A172 (cell line): ENCODE measurements at places on chromosomes 7 and 10.

GRCh38 chr7:36484265-36484664, 94.6 kb downstream of the ANLN start:
- no peak for DNase-seq

- DNase-seq = peak; percentile 93
Observed at GRCh38 chr10:84424731-84425167, 96.4 kb downstream of the CCSER2 start.

DNA sequence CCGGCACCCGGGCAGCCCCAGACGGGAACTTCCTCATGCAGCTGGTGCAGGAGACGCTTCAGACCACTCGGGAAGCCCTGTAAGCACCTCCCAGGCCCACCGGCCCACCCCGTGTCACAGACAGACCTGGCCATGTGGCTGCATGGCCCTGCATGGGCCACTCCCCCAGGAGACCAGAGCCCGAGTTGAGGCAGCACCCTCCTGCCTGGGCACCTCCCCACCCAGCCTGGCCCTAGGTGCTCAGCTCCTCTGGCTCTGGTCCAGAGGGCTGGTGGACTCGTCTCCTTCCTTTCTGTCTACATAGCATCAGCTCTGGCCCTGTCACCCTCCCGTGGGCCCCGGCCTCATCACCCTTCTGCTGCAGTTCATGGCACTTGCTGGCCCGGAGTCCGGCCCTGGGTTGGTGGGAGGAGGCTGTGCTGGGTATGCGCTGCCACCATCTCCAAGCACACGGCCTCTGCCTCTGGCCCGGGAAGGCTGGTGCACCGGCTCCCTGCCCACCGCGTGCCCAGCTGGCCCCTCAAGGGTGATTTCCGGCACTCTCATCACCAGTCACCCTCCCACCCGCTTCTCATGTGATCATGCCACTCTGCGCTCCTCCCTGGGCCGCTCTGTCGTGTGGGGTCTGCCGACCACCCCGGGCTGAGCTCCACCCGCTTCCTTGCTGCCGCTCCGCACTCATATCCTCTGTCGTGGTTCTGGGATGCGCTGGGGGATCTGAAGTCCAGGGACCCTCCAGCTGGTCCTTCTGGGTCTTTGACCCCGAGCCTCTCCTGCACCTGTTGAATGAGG, 53.1 kb upstream of the DPYSL4 start:
- DNase-seq = no peak

DNA sequence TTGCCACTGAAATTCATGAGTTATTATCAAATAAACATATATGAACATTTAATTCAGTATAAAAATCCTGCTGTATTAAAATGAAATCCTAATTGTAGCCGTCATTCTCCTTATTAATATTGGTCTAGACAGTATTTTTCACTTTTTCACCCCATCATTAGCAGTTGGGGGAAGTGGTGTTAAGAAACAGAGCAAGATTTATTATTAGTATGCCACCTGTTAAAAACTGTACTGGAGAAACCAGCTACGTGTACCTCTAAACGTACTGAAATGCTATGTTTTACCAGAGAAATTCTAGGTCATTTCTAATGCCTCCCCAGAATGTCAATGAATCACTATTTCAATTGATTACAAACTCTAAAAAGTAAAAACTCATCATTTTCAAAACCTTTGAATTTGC, 9.8 kb upstream of the ZNRF2 start:
- no peak for DNase-seq

DNA sequence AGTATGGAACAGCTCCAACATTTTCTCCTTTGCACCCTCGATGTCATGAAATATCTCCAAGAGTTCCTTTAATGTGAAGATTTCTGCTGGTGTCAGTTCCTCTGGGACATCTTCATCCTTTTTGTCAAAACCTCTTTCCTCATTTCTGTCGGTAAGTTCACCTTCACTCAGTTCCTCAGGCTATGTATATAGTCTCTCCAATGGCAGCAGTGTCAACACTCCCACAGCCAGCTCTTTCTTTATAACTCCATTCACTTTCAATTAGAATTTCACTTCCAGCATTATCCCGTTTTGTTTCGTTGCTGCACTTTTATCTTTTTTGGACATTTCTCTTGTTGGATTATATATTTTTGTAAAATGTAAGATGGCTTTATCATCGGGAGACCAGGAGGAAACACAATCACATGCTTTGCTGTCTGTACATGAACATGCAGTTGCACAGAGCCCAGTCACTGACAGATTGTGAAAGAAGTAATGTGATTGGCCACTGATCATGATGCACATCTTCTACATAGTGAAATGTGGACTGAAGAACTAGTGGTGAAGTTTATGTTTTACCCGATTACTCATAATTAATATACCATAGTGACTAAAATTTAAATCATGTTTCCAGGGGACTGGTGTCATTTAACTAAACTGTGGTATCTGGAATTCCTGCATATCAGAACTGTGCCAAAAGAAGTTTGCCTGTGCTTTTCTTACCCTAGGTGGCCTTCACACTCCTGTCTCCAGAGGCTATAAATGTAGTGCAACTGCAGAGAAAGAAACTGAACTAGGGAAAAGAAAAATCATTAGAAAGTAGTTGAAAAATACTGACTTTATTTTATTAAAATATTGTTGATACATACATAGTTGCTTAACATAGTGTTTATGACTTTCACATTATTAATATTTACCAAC, 289.6 kb downstream of the PPP1R3A start:
- DNase-seq = peak; percentile 61

DNA sequence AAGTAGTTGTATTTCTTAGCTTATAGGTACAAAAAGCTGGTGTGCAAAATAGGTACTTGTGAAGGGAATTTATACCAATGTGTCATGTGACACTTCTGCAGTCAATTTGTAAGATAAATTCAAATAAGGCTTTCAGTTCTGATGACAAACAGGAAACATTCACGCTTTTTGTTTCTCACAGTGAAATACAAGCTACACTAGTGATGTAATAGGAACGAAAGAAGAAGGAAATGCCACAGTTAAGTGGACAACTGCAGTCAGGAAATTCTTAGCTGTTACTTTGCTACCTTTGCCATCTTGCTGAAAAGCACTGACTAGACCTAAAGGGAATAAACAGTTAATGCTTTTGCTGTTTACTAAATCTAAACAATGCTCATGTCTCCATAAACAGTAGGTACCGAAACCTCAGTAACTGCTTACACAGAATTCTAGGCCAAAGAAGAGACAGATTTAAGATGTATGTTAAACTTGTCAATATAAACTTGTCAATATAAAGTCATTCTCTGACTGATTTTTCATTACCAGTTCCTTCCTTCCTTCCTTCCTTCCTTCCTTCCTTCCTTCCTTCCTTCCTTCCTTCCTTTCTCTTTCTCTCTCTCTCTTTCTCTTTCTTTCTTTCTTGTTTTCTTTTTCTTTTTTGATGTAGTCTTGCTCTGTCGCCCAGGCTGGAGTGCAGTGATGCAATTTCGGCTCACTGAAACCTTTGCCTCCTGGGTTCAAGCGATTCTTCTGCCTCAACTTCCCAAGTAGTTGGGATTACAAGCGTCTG, 10.1 kb downstream of the OTUD1 start:
- DNase-seq = peak; percentile 19

DNA sequence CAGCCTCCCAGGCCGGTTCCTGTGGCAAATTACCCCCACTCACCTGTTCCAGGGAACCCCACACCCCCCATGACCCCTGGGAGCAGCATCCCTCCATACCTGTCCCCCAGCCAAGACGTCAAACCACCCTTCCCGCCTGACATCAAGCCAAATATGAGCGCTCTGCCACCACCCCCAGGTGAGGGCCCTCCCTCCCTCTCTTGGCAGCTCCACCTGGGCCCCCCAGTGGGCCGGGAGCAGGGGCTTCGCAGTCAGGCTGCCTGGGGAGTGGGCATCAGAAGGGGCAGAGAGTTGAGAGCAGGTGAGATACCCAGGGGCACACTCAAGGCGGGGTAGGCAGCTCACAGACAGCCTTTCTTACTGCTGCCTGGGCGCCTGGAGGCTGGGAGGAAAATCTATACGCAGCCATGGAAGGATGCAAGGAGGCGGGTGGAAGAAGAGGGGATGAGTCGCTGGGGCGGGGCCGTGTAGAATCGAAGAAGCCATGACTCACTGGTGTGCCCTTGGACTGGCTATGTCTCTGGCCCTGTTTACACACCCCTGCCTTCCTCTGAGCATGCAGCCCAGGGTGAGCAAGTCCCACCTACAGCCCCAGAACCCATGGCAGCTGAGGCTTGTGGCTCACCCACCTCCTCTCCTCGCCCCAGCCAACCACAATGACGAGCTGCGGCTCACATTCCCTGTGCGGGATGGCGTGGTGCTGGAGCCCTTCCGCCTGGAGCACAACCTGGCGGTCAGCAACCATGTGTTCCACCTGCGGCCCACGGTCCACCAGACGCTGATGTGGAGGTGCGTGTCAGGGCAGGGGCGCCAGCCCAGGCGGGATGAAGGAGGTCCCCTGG, 48.6 kb upstream of the PPIF start:
- peak; percentile 99 for DNase-seq

DNA sequence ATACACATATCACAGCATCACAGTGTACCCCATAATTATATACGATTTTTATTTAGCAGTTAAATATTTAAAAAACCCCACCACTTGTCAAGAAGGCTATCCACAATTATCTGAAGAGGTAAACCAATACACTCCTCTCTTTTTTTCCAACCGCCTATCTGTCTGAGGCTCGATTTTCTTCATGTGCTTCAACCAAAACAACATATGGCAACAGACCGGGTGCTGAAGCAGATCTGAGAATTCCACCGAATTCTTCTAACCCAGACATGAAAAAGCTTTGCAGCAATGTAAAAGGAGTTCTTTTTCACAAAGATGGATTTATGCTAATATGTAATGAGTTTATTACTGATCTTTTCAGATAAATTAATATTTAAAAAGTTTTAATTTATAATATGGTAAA, 132.4 kb upstream of the RHEB start:
- no peak for DNase-seq

GRCh38 chr7:12737373-12737772, 49.9 kb downstream of the ARL4A start:
- DNase-seq = no peak

GRCh38 chr10:44102726-44103255, 282.1 kb downstream of the CXCL12 start:
- DNase-seq = peak; percentile 55

- no peak for DNase-seq
Observed at GRCh38 chr7:148276314-148277041, 314.1 kb upstream of the C7orf33 start.

- peak; percentile 82 for DNase-seq
Observed at GRCh38 chr10:44864637-44865288, 46.4 kb upstream of the TMEM72 start.

- peak; percentile 62 for DNase-seq
Observed at GRCh38 chr7:25075459-25075858, 49.6 kb downstream of the CYCS start.

DNA sequence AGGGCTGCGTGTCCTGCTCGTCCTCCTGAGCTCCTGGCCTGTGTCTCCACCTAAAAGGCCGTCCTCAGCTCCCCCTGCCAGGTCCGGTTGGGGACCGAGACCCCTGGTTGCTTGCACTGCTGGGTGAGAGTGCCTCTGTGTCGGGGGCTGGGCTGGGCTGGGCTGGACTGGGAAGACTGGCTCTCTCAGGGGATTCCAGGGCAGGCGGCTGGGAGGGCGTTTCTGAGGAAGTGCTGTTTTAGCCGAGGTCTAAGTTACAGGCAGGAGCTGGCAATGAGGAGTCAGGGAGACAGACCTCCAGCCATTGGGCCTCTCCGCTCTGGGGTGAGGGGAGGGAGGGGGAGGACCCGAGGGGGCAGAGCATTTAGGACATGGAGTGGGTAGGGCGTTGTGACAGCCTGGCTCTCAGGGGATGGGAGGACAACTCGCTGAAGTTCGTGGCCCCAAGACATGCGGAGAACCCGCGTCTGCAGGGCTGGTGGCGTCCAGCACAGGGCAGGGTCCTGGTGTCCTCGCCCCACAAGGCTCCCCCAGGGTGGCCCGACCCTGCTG, 20.9 kb downstream of the FOXK1 start:
- DNase-seq = no peak

DNA sequence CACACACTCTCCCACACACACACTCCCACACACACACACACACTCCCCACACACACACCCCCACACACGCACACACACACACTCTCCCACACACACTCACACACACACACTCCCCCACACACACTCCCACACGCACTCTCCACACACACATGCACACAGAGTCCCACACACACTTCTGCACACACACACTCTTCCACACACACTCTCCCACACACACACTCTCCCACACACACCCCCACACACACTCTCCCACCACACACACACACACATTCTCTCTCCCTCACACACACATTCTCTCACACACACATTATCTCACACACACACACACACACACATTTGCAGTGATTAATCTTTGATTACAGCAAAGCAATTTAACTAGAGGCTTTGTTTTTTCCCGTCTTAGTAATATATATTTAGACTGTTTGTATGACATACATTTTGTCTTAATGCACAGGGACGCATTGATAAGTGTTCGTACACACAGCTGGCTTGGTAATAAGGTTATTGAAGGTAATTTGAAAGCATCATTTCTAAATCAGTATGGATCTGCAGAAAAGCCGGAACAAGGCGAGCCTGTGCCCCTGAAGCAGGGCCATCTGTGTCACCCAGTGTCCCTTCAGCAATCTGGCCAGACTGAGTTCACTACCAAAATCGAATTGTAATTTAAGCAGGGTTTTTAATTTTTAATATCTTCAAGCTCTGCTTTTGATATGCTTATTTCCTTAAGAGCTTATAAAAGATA, 69.9 kb upstream of the SH2B2 start:
- no peak for DNase-seq

DNA sequence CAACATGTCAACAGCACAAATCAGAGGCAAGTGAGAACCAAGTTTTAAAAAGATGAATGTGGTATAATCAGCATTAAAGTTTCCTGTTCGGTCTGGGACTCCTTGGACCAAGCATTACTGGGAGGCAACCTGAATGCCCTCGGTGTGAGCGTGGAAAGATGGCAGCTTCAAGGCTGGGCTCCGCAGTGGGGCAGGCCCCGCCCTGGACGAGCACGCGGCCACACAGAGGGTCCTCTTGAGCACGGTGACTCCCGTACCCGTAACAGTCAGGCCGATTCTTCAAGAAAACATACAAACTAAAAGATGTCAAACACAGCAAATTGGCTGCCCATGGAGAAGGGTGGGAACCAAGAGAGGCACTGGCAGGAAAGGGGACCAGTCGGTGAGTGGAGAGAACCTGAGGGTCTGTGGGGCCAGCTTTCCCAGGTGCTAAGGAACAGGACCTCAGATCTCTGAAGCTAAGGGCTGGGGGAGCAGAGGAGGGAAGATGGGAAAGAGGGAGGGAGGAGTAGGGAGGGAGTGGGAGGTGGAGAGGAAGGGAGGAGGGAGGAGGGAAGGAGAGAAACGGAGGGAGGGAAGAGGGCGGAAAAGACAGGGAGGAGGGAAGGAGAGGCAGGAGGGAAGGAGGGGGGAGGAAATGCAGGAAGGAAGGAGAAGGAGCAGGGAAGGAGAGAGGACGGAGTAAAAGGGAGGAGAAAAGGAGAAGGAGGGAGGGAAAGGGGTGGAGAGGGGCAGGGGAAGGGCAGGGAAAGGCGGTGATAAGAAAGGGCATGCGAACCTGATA, 71.2 kb upstream of the FAM20C start:
- DNase-seq = no peak
